Hippocampal formation (tissue), 2 donors: ENCODE measurements at places on chromosomes 7 and 10.

DNA sequence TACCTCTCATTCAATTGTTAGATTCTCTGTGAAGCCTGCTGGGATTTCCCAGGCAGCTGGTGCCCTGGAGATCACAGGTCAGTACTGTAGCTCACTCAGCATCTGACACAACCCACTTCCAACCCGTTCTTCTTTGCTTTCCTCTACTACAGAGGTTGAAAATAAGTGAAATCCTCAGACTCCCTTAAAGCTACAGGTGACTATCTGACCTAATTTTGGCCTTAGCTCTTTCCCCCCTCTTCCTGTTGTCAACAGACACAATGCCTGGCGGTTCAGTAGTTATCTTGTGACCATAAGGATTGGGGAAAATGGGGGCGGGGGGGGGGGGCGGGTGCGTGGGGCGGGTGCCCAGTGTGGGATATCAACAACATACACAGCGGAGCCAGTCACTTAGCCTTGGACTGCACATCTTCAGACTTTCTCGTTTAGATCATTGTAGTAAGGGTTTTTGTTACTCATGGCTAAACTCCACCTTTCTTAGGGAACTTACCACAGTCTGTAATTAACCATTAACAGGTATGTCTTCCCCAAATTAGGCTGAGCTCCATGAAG is 37.8 kb downstream of the MTPN start:
- DNase-seq, result no peak

DNA sequence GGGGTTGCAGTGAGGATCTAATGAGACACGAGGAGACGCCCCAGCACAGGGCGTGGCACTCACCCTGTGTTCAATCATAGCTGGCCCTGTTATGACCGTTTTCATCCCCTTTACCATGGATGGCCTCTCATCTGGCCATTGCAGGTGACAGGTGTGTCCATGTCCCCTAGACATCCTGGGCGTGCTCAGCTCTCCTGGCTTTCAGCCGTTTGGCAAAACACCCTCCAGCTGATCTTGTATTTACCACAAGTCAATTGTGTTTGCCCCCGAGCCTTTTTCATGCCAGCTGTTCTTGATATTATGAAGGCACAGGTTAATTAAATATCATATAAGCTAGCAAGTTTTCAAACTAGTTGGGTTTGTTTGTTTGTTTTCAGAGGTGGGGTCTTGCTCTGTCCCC is 97.1 kb downstream of the CHST15 start:
- DNase-seq, result no peak

GRCh38 chr7:1544896-1545416 is 11.0 kb downstream of the TMEM184A start:
- no peak for DNase-seq

GRCh38 chr7:144534196-144534595 is 130.7 kb upstream of the NOBOX start:
- no peak for DNase-seq

GRCh38 chr7:149459540-149460452 is 1.1 kb downstream of the ZNF777 start:
- DNase-seq, result no peak

- DNase-seq, result no peak
These were observed 50.5 kb upstream of the GPR141 start for GRCh38 chr7:37633048-37633447.

DNA sequence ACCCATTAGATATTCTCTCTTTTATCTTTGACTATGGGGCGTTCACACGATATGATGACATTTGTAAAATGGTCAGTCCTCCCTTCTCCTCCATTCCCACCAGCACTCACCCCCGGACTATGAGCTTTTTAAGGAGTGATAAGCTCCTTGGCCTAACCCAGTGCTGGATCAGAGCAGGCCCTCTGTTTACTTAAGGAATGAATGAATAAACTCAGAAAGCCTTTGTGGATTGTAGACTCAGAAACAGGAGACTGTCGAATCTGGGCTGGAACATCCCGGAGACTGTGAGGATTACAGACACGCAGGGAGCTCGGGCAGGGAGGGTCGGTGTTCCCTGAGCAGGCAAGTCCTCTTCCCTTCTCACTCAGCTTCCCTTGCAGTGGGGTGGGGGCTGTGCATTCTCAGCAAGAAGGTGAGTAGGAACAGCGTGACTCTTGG is 6.8 kb upstream of the ZCCHC24 start:
- no peak for DNase-seq

DNA sequence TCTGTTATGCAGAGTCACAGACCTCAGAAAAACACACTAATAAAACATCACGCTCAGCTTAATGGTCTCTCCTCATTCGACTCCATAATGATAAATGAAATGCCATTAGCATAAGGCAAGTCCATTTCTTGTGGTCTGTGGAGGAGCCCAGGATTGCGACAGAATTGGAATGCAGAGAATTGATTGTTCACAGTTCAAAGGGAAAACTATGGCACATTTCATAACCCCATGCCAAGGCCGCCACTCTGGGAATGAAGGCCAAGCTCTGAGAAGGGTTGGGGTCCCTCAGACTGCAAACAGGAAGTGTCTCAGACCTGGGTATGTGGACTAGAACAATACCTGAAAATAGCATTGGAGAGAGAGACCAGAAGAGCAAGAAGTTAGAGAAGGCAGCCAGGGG is 398.9 kb downstream of the ADRA2A start:
- no peak for DNase-seq

DNA sequence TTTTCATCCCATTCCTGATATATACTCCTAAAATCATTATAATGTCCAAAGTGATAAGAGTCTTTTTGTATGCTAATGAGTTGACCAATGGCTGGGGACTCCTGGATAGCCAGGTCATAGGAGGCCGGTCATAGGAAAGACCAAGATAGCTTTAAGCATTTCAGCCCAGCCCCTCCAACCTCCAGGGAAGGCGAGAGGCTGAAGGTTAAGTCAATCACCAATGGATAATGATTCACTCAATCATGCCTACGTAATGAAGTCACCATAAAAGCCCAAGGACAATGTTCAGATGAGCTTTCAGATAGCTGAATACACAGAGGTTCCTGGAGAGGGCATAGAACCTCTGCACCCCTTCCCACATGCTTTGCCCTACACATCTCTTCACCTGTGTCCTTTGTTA is 75.7 kb downstream of the VWDE start:
- DNase-seq, result no peak

DNA sequence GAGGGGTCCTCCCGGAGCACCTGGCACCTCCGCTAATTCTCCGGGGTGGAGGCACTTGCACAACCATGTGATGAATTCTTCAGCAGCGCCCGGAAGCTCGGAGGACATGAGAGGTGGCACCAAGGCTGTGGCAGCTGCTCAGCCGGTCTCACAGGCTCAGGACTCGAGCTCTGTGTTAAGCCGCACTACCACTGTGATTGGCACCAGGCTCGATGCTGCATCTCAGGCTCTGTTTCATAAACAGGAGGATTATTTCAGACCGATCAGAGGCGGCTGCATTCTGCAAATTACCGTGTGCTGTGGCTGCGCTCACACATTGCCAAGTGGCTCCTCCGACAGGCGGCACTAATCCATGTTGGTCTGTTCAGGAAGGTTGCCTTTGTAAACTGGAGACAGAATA is 495.2 kb downstream of the DNAJB6 start:
- no peak for DNase-seq

GRCh38 chr7:38699471-38699870 is 68.3 kb upstream of the AMPH start:
- DNase-seq, result no peak

- DNase-seq, result no peak
These were observed 12.5 kb upstream of the LIPK start for GRCh38 chr10:88693392-88694020.

DNA sequence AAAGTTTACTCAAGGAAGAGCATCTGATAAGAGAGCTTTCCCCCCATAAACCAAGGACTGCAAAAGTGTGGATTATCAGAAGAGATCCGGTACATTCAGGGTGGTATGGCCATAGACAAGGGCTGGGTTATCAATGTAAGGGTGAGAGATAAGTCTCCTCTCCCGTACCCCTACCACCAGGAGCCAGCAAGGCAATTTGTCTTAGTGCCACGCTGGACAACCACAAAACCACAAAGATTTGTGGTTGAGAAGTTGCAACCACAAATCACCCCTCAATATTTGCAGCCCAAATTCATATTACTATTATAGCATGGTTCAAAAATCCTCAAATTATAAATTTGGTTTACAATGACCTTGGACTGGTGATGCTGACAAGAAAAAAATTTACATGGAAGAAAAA is 2.3 kb upstream of the ZSCAN25 start:
- DNase-seq, result no peak

- no peak for DNase-seq
These were observed 410.4 kb upstream of the AUTS2 start for GRCh38 chr7:69187824-69188333.

DNA sequence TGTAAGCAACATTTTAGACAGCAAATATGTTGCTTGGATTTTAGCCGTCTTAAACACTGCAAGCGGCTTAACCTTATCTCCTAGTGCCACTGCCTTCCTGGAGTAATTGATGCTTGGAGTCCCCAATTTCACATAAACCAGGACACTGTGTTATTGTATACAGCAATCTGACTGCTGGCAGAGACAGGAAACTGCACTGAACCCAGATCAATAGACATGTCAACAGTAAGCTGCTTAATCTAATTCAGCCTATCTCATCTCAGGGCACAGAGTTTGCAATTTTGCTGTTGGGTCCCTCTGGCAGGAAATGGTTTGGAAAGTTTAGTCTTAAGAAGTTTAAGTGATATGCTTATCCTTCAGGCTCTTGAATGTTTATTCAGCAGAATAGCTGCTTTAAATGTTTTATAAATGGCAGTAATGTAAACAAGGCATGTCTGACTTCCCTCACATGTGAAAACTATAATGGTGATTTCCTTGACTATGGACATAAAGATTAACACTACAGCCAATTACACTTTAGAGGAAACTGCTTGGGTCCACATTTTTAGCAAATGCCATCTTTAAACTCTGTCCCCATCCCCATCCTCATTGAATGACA is 598.6 kb downstream of the PARD3 start:
- DNase-seq, result no peak

DNA sequence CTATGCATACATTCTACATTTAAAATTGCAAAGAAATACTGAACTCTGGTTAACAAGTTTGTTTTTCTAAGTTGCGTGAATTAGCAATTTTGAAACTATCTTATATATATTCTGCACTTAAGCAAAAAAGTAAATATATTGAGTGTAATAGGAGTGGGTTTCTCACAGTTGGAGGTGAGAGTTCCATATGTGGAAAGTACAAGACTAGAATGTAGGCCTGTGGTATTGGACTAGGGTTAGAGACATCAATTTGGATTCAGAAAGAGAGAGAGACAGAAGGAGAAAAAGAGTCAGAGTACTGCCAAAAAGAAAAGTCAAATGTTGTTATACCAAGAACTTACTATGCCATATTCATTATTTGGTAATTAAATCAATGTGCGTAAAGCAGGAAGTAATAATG is 47.3 kb upstream of the ITGB8 start:
- no peak for DNase-seq

DNA sequence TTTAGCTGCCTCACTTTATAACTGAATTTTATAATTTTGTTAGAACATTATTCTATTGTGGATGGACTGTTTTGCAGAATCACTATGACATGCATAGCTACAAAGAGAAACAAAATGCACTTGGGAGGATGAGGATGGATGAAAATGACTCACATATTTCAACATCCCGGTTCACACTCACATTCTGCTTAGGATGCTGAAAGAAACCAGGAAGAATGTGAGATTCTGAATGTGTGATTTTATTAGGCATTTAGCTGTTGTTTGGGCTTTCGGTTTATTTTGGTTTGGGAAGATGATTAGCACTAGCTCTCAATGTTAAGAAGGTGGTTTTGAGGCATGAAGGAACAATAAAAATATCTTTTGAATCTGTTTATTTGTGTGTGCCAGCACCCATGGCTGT is 235.5 kb downstream of the SEMA3E start:
- no peak for DNase-seq

DNA sequence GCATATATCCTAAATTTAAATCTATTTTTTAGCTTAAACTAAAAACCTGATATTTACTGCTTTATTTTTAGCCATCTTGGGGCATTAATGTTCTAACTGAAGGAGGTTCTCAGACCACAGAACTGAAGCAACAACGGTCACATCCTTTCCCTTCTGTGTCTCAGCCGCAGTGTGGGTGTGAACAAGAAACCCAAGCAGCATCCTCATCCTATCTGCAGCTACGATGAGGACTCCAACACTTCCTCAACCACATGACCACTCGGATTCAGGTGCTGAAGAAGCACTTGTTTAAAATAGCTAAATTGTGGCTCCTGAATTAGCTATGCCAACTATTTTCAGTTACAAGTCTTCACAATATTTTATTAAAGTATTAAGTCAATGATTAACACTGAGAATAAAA is 5.3 kb downstream of the ESYT2 start:
- DNase-seq, result no peak

- no peak for DNase-seq
These were observed 8.8 kb downstream of the TSPAN15 start for GRCh38 chr10:69459893-69460575.
